ENCODE measurements at places on chromosomes 2 and 18. TPM values are rescaled to one million over a fixed set of nuclear protein-coding genes. Genes with fewer than 3 reads are reported as not detected.

The RAB17 gene
- 18.0 TPM for polyA plus RNA-seq

GRCh38 chr2:109128048-109128615, 873 bp upstream of the SH3RF3 start:
- peak; percentile 75 for DNase-seq

The C1GALT1C1L gene
- polyA plus RNA-seq = 4.4 TPM

The CD8B2 gene
- 0.24 TPM for polyA plus RNA-seq

The ADRA2B gene
- polyA plus RNA-seq = 3.0 TPM

The CPLX4 gene
- 0.24 TPM for polyA plus RNA-seq

The EPB41L5 gene
- polyA plus RNA-seq = 77.9 TPM

The CD302 gene
- polyA plus RNA-seq = 11.8 TPM

DNA sequence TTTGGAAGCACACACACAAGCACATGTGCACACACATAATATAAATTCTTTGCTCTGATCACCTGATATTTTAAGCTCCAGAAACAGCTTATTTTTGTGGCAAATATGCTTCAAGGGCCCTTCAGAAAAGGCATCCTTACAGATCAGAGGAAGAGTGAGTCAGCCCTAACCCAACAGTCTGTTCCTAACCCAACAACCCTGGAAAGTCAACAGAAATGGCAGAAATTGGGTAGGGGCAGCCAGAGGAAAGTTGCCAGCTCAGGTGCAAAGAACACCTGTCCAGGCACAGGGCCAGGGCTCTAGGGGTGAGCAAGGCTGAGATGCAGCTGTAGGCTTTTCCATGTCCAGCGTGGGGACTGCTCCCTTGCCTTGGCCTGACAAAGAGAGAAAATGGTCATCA, 6.4 kb upstream of the NCKAP5 start:
- DNase-seq = no peak

DNA sequence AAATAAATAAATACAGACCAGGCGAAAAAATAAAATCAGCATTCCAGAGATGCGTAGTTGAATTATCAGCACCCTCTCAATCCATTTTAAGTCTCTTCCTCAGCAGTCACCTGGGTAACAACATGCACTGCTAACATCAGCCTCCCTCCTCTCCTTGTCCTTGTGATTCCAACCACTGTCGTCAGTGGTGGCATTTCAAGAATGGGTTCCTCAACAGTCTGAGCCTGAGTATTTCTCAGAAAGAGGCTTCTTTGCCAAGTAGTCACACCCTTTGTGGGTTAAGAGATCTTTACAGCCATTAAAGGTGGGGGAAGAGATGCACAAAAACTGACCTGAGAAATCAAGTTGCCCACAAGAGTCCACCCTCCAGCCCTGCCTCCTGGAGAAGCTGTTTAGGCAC, 39.0 kb downstream of the NOL10 start:
- no peak for DNase-seq

- DNase-seq = no peak
These were observed 137.6 kb downstream of the CERS6 start for GRCh38 chr2:168593713-168594112.

The ST8SIA5 gene
- polyA plus RNA-seq = 0.86 TPM

The HADHA gene
- 192 TPM for polyA plus RNA-seq

DNA sequence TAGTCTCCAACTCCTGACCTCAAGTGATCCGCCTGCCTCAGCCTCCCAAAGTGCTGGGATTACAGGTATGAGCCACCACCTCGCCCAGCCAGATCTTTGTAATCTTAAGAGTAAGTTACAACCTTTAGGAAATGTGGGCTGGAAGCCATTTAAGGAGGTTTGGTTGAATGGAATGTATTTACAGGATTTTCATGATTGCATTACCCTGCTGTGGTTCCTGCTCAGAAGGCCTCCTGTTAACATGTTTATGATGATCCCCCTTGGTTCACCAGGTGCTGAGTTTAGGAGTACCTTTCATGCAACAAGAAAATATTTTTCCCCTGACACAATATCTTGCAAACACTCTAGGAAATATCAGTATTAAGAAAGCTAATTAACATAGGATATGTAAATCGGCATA, 187.4 kb upstream of the SH3BP4 start:
- DNase-seq = no peak

DNA sequence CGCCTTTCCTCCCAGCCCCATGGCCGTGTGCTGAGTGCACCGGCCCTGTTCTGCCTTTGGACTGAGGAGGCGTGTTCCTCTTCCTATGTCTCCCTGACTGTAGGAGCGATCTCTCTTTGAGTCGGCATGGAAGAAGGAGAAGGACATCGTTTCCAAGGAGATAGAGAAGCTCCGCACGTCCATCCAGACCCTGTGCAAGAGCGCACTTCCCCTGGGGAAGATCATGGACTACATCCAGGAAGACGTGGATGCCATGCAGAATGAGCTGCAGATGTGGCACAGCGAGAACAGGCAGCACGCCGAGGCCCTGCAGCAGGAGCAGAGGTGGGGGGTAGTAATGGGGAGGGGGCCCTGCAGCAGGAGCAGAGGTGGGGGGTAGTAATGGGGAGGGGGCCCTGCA, 29.4 kb upstream of the ASB1 start:
- DNase-seq = no peak

The LRRC30 gene
- polyA plus RNA-seq = 0.76 TPM

DNA sequence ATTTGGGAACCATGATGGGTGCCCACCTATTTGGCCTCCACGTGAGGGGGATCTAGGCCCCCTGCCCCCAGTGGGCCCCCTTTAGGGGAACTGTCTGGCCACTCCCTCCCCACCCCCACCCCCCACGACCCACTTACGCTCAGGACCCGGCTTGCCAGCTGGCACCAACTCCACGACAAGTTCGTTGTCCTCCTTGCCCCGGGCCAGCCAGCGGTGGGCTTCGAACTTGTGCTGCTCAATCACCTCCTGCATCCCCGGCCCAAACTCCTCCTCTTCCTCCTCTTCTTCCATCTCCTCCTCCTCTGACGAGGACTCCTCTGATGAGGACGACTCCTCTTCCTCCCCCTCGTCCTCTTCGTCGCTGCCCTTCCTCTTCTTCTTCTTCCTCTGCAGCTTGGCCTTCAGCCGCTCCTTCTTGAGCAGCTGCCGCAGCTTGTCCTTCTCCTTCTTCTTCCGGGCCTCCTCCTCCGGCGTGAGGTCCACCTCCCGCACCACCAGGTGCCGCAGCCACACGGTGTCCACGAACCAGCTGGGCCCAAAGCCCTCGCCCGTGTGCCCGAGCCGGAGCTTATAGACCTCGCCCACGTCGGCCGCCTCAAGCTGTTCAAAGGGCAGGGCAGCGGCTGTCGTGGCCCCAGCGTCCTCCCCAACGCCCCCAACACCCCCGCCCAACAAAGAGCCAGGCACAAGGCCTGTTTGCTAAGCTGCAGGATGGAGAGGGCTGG, 96.9 kb downstream of the LOXHD1 start:
- DNase-seq = no peak

The TYMS gene
- 130 TPM for polyA plus RNA-seq

The CLEC4F gene
- polyA plus RNA-seq = not detected

DNA sequence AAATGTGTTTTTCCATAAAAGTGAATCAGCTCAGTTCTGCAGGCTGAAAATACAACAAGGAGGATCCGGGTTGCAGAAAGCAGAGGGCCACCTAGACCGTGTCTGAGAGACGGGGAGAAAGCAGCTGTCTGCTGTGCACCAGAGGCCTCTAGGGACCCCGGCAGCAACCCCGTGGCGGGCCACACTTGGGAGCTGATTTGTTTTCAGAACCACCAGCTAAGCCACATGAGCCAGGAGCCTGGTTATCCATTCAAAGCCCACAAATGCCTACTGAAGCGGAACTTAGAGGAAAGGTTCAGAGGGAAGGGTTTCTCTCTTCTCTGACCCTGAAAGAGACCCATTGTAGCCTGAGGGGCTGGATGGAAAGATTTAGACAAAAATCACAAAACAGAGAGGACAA, 28.4 kb upstream of the ID2 start:
- no peak for DNase-seq

- DNase-seq = no peak
These were observed 4.9 kb downstream of the STAT4 start for GRCh38 chr2:191145769-191146471.

DNA sequence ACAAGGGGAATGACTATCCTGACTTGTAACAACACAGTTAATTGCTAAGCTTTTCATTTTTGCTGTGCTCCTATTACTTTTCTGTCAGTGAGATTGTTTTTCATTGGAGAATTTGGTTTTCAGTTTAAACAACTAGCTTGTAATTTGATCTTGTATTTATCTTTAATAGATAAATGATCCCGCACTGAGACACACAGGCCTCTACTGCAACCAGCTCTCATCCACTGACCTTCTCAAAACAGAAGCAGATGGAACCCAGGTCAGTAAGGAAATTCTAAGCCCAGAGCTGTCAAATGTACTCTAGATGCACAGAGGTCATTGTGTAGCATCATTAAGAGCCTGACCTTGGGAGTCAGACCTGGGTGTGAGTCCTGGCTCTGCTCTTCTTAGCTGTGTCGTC, 30.7 kb downstream of the PTRHD1 start:
- DNase-seq = no peak

DNA sequence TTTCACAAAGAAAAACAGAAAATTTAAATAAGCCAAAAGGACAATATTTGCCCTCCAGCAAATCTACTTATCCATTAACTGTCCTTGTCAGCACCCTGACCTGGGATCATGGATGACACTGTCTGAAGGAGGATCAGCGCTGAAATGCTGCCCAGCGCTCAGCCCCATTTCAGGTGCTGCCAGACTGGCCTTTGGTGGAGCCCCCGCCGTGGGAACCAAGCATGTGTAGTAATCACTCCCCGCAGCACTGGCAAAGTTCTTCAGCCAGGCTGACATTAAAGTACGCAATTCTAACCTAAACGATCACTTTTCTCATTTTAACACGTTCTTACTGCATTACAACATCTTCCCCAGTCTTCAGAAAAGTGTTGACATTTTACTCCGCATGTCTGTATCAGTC, 108.6 kb upstream of the GPC1 start:
- no peak for DNase-seq

DNA sequence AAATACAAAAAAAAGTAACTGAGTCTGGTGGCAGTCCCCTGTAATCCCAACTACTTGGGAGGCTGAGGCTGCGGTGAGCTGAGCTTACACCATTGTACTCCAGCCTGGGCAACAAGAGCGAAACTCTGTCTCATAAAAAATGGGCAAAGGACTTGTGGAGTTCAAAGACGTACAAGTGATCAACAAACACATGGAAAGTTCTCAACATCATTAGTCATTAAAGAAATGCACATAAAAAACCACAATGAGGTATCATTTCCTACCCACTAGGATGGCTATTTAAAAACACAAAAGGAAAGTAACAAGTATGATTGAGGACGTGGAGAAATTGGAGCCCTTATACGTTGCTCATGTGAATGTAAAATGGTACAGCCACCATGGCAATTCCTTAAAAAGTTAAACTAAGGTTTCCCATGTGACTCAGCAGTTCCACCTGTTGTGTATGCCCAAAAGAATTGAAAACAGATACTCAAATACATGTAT, 52.3 kb downstream of the RAB10 start:
- no peak for DNase-seq

DNA sequence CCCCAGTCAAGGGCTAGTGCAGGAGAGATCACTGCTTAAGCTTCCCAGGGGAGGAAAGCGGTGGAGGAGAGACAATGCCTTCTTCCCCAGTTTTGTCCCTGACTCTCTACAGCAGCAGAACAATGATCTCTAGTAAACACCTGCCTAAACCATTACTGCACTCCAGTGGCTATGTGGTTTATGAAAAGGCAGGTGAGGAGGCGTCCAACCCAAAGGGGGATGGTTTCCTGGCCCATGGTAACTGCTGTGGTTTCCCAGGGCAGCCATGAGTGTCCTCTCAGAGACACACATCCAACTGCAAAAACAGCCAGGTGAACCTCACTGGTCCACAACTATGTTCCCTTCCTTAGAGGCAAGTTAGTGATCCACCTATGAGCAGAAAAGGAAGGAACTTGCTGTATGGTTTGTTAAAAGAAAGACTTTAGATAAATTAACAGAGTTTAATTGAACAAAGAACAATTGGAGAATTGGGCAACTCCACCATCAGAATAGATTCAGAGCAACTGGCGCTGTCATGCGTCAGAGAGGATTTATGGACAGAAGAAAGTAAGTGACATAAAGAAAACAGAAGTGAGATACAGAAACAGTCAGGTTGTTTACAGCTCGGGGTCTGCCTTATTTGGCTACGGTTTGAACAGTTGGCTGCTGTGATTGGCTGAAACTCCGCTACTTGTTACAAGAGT, 4.8 kb upstream of the TTC39C start:
- DNase-seq = no peak

DNA sequence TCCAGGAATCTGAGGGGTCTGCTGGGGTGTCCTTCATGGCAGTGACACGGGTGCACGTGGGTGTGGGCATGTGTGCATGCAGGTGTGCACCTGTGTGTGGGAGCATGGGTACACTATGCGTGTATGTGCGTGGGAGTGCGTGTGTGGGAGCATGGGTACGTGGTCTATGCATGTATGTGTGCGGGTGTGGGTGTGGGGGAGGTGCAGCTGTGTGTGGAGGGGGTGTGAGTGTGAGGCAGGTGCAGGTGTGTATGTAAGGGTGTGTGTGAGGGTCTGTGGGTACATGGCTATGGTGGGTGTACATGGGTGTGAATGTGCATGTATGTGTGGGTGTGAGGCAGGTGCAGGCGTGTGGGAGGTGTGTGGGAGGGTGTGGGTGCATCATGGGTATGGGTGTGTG, 36.3 kb downstream of the EIPR1 start:
- no peak for DNase-seq

- DNase-seq = no peak
These were observed 213.8 kb upstream of the FBXO11 start for GRCh38 chr2:48120112-48120511.

DNA sequence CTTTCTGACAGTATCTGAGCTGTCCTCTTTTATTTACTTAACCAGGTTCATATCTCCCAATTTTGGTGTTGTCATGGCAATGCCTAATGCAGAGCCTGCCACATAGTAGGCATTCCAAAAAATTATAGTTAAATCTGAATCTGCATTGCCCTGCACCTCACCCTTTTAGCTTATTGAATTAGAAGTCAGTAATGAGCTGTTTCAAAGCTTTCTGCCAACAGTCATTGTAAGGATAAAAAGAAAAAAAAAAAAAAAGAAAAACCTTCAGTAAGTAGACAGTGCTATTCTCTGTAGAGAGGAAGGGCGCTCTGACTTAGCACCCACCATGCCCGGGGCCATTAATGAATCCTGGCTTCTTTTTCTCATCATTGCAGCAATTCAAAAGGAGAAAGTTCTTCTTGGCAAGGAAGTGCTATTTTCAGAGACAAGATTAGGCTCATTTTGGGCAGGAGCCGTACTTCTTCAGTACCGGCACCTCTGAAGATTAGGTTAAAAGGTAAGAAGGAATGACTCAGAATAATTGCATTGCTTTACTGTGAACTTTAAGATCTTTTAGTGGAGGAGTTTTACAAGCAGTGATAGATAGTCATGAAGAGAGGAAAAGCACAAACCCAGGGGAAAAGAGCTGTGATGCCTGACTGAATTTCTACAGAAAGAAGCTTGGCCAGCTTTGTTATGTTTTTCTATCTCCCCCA, 2041.2 kb upstream of the PIK3C3 start:
- DNase-seq = no peak

DNA sequence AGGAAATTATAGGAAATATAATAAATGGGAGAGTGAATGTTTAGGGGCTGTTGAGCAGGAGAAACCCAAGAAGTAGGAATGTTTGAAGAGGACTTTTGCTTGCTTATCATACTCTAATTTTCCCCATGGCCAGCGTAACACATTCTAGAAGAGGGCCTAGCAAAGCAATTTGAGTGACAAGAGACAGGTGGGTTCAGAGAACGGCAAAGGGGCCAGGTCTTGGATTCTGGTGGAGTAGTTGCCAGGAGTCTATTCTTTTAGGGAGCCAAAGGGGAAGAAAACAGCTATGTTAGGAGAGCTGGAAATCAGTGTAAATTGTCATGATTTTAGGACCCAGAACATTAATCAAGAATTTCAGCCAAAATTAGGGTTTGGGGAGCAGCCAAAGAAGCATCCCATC, 96.5 kb downstream of the COL5A2 start:
- DNase-seq = no peak

The TBR1 gene
- polyA plus RNA-seq = 0.04 TPM

Measured in left renal cortex interstitium (tissue), 4 donors.